Activated naive CD4-positive, alpha-beta T cell treated with Interleukin-2 at 50 U/mL for 16 hours (primary cell): ENCODE measurements at places on chromosomes 6 and 20.
A peak's percentile ranks its signal among the peaks of the same experiment; 100 is the strongest.

GRCh38 chr20:3194617-3195280, 9.7 kb downstream of the DDRGK1 start:
- no peak for DNase-seq

GRCh38 chr20:37651932-37652331, 41.9 kb upstream of the CTNNBL1 start:
- peak; percentile 7 for DNase-seq

- peak; percentile 35 for DNase-seq
Observed at GRCh38 chr6:159693894-159694545, 979 bp upstream of the SOD2 start.

GRCh38 chr6:109794201-109794923, 103.3 kb downstream of the FIG4 start:
- DNase-seq = no peak

DNA sequence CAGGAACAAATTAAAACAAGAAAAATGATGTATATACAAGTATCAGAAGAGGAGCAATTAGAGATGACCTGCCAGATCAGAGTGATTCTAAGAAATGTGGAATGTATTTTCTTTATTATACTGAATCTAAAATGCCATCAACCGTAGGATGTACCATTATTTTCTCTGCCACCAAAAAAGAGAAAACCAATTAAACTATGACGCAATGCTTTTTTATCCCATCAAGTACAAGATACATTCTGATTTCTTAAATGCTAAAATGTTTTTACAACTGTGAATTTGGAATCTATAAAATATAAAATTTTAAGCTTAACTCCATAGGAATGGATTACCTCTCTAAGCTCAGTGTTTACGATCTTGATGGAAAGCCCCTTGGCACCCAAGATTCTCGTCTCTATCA, 85.9 kb downstream of the PHACTR1 start:
- no peak for DNase-seq
